ENCODE measurements at places on chromosomes 16 and 17. TPM values are rescaled to one million over a fixed set of nuclear protein-coding genes. Genes with fewer than 3 reads are reported as not detected.
A peak's percentile ranks its signal among the peaks of the same experiment; 100 is the strongest.

The CLEC10A gene
- not detected for total RNA-seq

The PIRT gene
- total RNA-seq = not detected

The AIPL1 gene
- total RNA-seq = not detected

The NFATC2IP gene
- 47.3 TPM for total RNA-seq

The CFAP97D1 gene
- total RNA-seq = not detected

The PRRT2 gene
- 9.7 TPM for total RNA-seq

The SMPD3 gene
- total RNA-seq = 0.77 TPM

The ACSM2A gene
- not detected for total RNA-seq

The G6PC1 gene
- total RNA-seq = 0.08 TPM

The NOL11 gene
- 41.0 TPM for total RNA-seq

DNA sequence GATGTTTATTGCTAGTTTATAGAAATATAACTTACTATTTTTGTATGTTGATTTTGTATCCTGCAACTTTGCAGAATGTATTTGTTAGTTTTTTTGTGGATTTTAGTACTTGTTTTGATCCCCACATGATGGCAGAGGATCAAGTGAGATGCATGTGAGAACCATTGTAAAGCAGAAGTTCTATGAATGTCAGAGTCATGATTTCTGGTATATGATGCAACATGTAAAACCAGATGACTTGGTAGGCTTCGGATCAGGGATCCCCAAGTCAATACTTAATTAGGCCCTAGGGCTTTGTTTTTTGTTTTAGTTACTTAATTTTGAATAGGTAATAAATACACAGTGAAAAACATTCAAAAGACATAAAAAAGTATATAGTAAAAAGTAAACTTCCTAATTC, 45.8 kb downstream of the ESRP2 start:
- DNase-seq = no peak

- no peak for DNase-seq
Observed at GRCh38 chr17:28369684-28370034, 448 bp downstream of the VTN start.

DNA sequence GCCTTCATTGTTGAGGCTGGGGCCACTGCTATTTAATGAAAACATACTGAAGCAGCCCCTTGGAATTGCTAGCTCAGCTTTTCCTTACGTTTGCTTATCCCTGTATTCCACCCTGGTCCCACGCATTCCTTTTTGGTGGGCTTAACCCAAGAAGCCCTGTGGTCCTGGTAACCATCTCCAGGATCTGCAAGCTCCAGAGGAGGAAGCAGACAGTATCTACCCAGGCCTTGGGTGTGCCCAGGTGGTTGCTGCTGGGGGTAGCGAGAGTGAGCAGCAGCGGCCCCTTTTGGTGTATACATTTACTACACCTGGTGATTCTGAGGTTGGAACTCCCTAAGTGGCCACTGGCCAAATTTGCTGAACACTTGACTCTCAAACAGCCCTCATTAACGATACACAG, 97.7 kb downstream of the CBLN1 start:
- no peak for DNase-seq

- no peak for DNase-seq
Observed at GRCh38 chr16:79863128-79864031, 262.8 kb upstream of the MAF start.

GRCh38 chr17:12074346-12074745, 53.7 kb downstream of the MAP2K4 start:
- DNase-seq = no peak

DNA sequence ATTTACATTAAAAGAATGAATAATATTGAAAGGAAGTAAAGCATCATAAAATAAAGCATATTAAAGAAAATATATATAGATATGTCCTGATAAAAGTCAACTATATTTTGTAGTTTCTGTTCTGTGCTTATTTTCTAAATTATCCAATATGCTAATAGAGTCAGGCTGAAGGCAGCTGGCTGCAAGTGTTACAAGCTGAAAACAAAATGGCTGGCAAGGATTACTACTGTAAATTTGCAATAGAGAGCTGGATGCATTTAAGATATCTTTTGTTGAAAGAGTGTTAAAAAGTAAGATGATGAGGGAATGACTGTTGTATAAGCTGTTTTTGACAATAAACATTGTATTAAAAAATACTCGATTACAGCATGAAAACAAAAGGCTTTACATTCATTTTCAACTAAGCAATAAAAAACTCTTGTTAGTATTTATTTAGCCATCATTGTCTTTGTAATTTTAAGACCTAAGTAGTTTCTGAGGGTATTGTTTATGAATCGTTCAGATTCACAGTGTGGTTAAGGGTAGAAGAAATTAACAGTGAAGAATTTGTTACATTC, 76.3 kb downstream of the TANC2 start:
- no peak for DNase-seq

DNA sequence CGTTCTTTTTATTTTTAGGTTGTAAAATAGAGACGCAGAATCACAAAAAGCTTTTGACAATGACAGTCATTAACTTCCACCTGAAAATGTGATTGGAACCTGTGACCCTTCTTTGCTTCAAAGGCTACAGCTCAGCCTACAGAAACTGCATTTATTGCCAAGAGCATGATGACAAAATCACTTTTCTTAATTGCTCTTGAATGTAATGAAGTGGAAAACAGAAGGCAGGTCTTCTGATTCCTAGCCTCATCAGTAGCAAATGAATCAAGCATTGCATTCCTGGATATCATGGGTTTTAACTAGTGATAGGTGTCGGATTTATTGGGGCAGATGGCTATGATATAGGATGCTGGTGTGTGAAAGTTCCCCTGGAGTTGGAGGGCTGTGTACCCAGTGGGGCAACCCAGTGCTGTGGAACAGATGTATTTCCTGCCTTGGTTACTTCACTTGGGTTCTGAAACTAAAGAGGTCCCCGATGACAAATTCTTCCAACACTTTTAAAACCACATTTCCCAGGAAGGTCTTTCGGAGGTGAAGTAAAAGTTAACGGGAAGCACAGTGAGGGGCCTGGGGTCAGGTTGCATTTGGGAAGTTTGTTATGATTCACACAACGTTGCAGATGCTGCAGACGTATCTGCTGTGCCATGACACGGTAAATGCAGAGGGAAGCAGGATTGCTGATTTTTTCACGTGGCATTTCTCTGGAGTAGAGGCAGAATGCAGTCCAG, 127.5 kb downstream of the HS3ST3A1 start:
- DNase-seq = no peak

DNA sequence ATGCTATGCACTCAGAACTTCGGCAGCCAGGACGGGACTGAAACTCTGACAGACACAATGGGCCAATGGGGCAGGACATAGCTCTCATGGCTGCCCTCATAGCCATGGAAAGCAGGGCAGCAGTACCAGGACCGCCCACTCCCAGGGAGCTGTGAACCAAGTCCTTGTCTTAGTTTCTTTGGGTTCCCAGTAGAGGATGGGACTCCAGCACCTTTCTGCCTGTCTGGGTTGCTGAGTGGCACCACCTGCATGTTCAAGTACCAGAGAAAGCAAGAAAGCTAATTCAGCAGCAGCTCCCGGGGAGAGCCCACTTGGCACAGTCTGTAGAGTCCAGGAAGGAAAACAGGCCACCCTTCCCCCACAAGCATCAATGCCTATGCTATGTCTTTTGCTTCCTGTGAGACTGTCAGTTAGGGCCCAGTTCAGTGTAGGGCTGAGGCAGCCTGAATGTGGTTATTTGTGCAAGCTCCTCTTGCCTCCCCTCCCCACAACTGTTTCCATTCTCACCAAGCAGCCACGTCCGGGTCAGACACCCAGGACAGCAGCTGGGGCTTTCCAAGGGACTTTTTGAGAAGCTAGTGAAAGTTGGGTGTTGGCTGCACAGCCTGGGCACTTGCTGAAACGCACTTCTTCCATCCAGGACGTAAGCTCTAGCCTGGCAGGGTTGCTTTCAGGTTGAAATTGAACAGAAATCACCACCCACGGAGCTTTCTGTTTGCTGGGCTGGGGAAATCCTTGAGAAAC, 7.8 kb downstream of the SUPT4H1 start:
- DNase-seq = no peak

GRCh38 chr17:66317629-66318028, 15.2 kb downstream of the PRKCA start:
- DNase-seq = no peak

DNA sequence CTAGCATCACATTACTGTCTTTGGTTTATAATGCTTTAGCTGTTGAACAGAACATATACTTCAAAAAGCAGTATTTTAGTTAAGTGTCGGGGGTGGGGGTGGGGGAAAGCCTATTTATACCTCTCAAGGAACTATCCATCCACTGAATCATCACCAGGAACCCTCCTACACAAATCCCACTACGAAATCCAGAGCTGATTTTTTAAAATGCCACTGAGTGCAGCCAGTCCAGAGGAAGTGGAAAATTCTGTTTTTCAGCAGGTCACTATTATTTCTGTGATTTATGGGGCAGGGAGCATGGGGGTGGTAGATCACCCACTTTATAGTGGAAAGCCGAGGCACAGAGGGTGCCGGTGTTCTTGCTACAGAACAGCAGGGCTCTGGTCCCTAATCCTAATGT, 284.1 kb downstream of the SOX9 start:
- no peak for DNase-seq

DNA sequence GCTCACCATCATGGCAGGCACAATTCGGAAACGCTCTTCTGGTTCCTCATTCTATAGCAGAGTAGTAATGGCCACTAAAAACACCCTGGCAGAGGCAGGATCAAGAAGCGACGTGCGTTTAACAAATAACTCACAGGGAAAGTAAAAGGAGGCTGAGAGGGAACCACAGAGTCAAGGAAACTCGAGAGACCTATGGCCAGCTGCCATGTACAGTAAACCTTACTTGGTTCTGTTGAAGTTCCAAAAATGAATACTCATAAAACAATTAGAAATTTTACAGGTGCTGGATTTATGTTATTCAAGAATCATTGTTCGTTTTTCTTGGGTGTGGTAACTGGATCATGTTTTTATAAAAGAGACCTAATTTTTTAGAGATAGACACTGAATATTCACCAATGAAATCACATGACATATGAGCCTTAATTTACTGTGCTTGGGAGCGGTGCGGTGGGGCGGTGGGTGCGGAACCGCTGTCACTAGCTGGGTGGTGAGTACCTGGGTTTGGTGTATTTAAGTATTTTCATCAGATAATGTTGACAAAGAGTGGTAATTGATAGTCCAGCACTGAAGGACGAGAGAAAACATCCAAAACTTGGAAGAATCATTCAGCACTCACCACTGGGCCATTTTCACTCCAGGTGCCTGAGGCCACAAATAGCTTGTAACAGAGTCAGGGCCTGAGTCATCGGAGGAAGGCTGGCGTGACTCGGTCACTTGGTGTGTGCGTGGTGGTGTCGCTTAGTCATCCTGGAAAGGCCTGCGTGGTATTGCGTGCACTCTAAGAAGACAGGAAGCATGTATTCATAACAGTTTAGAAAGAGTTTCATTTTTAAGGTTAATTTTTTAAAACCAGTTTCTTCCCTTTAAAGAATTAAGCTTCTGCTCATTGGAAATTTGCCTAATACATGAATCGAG, 135.4 kb upstream of the CHMP6 start:
- DNase-seq = peak; percentile 89

GRCh38 chr16:71811261-71811803, 2.7 kb upstream of the AP1G1 start:
- no peak for DNase-seq

- no peak for DNase-seq
Observed at GRCh38 chr16:86531191-86531545, 20.8 kb downstream of the FOXF1 start.

GRCh38 chr17:6392609-6393350, 42.1 kb downstream of the AIPL1 start:
- no peak for DNase-seq

- no peak for DNase-seq
Observed at GRCh38 chr17:3866276-3866675, 20.2 kb upstream of the NCBP3 start.

GRCh38 chr17:52410781-52411180, 252.3 kb upstream of the CA10 start:
- DNase-seq = no peak

DNA sequence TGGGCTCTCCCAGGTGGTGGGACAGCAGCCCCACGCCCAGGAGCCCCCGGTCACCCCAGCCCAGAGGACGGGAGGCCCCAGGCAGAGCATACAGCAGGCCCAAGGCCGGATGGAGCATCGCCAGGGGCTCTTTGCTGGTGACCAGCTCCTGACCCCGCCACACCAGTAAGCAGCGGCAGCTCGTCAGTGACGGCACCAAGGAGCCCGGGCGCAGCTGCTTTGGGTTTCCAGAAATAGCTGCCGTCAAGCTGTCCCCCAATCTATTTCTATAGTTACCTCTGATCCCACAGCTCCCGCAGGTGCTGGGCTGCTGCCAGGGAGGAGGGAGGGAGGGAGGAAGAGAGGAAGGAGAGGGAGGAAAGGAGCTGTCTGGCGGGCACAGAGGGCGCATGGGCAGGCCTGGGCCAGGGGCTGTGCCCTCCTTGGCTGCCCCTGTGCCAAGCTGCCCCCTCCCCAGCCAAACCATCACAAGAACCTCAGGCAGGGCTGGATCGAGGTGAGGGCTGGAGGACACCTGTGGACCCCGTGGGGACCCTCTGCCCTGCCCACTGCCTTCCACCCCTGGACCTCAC, 10.8 kb upstream of the RASD1 start:
- no peak for DNase-seq

DNA sequence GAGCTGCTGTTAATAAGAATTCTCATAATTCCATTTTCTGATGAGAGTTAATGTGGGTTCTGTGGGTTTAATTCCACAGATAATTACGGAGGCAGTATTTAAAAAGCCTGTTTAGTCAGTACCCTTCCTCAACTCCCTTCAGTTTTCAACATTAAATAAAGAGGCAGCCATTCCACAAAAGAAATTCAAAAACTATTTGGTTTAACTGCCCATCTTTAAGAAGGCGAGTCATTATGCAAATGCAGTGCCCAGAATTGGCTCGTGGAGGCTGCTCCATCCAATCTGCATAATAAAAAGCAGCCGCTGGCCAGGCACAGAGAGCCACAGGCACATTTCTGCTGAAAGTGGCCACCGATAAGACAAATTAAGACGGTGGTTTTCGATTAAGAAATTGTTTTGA, 194.4 kb upstream of the TOX3 start:
- DNase-seq = no peak

GRCh38 chr17:43449470-43450248, 34.1 kb upstream of the DHX8 start:
- no peak for DNase-seq

DNA sequence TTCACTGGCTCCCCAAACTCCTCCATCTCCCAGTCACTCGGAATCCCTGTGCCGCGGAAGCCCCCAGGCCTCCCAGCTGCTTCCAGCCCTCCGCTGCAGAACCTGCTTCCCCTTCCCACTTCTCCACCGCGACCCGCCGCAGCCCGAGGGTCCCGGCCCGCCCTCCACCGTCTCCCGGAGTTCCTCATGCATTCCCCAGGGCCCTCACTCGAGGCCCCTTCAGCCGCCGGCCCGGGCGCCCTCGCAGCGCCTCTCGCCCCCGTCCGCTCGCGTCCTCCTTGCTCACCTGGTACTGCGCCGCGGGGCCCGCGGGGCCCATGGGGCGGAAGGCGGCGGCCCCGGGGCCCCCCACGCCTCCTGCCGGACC, 329 bp downstream of the SMARCD2 start:
- no peak for DNase-seq

Data from Panc1 (cell line).